ENCODE measurements at places on chromosomes 11 and 22.
A peak's percentile ranks its signal among the peaks of the same experiment; 100 is the strongest.

DNA sequence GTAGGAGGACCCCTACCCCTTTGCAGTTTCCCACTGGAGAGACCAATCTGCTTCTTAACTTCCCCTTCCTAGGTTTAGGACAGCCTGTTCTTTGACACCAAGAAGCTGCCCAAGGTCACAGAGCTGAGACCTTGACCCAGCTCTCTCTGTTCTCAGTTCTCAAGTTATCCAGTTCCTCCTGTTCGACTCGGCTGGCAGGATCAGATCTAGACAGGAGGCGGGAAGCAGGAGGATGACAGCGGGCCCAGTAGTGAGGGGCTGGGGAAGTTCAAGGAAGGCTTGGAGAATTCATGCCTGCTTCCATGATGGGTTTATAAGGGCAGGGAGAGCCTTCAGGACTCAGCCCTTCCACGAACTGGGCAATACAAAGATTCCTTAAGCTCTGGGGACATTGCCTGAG, 210.6 kb downstream of the DSCAML1 start:
- no peak for DNase-seq

- DNase-seq: no peak
These were observed 6.7 kb downstream of the CENPM start for GRCh38 chr22:41939981-41940831.

- no peak for DNase-seq
These were observed 61.1 kb downstream of the NFAM1 start for GRCh38 chr22:42371099-42371498.

DNA sequence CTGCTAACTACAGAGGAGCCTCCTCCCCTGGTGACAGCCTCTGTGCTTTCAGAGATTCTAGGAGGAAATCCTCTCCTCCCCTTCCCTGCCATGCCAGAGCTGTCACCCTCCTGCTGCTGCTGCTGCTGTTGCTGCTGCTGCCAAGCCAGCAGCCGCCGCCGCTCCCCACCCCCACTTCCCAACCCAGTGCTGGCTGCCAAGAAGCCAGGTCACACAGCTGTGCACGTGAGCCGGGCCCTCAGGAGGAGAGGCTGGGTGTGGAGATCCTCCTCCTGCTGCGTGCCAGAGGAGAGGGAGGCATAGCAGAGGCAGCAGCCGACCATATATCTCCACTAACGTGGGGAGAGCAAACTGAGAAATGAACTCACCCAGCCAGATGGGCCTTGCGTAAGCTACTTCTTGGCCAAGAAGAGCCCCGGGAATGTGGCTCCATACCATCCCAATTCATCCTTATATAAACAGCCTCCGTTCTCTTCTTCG, 12.4 kb downstream of the CRY2 start:
- DNase-seq: peak; percentile 96

- DNase-seq: no peak
These were observed 26.4 kb upstream of the OR8D2 start for GRCh38 chr11:124346311-124346955.

GRCh38 chr22:46942799-46943785, 180.6 kb downstream of the TBC1D22A start:
- no peak for DNase-seq

GRCh38 chr22:47071078-47071806, 308.8 kb downstream of the TBC1D22A start:
- DNase-seq: no peak

DNA sequence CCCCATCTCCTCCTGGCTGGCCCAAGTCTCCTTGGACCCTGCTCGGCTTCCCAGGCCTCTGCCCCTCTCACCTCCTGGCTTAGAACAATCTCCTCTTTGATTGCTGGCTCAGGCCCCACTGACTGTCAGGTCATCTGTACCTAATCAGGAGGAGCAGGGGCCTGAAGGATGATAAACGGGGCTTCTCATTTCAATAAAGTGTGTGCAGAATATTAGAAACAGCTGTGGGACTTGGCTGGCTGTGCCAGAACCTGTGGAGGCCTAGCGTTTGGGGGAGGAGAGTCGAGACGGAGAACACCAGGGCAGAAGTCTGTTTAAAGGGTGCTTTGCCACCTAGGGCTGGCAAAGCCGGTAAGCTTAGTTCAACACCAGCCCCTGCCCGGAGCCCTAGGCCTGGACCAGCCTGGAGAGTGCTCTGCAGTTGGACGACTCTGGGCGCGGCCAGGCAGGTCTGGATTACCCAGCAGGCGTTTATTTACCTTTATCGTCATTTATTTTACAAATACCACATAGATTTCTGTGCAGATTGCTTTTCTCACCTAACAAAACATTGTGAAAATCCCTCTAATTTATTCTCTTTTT, 10.1 kb upstream of the VSIG10L2 start:
- no peak for DNase-seq

GRCh38 chr11:27470826-27471588, 1.6 kb downstream of the LGR4 start:
- no peak for DNase-seq

DNA sequence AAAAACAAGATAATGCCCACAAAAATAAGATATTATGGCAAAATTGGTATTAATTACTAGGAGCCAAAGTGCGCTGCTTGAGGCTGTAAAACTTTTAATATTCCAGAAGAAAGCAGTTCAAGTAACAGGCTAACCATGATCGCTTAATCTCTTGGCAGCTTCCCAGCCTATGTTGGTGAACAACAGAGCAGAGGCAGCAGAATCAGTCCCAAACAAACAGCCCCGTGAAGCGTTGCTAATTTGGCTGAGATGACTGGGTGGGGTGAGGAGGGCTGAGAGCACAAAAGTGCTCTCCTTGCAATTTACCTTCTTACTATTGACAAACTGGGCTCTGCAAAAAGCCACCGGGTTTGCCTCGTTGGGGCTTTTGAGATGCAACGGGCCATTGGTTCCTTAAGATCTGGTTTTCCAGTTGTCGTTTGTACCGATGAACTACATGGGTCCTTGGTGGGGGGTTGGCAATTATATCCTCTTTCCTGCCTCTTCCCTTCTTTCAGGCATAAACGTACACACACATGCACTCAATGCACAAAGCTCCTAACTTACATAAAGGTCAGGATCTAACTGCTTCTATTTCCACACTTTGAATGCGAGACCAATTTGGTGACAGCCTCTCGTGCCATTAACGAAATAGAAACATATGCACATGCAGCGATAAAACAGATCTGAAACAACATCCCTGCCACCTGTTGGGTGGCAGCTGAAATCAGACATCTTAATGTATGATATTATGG, 407.6 kb upstream of the CADM1 start:
- DNase-seq: no peak

DNA sequence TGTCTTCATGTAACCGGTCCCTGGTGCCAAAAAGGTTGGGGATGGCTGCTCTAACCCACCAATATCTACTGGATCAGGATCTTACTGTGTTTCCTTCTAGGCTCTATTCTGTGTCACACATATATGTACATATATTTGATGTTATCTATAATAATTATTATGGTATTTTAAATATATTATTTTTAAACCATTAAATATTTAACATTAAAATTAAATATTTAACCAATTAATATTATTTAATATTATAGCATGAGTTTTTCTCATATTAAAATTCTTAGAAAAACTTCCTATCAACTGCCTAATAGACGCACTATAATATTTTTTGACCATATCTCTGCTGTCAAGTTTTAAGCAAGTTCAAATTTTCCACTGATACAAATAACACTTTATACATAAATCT, 196.9 kb upstream of the PLET1 start:
- DNase-seq: no peak

GRCh38 chr11:1549338-1550330, 22.4 kb downstream of the DUSP8 start:
- DNase-seq: no peak

DNA sequence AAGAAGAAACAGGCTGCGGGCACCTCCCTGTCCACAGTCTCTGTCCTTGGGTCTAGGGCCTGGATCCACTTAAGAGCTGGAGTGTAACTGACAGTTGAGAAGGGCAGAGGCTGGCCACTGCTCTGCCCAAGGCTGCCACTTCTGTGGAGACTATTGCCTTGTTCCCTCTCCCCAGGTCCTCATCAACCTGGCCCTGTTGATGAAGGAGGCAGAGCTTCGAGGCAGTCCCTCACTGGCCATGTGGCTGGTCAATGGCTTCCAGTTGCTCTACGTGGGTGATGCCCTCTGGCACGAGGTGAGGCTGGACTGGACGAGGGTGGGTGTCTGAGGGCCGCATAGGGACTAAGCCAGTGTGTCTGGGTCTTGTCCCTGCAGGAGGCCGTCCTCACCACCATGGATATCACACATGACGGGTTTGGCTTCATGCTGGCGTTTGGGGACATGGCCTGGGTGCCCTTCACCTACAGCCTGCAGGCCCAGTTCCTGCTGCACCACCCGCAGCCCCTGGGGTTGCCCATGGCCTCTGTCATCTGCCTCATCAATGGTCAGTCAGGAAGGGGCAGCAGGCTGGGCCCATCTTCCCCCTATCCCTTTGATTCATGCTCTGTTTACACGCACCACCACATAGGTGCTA, 2.8 kb downstream of the ZNHIT2 start:
- DNase-seq: no peak

DNA sequence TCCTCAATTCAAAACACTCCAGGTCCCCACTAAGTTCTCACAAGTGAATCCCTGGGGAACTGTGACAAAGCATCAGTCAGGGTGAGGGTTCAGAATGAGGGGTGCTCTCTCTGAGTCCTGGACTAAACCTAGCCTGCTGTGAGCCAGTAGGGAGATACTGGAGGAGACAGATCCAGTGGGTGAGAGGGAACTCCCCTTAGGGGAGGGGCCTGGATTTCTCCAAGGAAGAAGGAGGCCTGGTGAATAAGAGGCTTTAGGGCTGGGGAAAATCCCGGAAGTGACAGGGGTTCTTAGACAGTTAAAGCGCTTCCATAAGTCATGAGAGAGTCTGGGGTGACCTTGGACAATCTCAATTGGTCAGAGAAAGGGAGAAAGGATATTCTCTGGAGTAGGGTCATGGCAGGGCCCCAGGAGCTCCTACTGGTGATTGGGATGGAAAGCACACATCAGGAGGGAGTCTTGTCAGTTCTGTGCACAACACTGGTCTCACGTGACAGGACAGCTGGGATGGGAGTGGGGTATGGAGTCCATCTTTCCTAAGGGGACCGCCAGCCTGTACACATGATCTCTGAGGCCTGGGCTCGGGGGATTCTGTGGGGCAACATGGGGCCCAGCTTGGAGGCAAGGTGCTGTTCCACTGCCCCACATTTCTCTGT, 1.5 kb downstream of the TBC1D10A start:
- peak; percentile 92 for DNase-seq

GRCh38 chr11:111634981-111635705, 32.9 kb downstream of the SIK2 start:
- peak; percentile 62 for DNase-seq

- DNase-seq: peak; percentile 77
These were observed 27.9 kb upstream of the RASL10A start for GRCh38 chr22:29343313-29343805.

GRCh38 chr22:19567157-19568009, 43.2 kb upstream of the CLDN5 start:
- DNase-seq: no peak

GRCh38 chr11:5364214-5364613, 12.9 kb downstream of the OR51B6 start:
- peak; percentile 96 for DNase-seq

DNA sequence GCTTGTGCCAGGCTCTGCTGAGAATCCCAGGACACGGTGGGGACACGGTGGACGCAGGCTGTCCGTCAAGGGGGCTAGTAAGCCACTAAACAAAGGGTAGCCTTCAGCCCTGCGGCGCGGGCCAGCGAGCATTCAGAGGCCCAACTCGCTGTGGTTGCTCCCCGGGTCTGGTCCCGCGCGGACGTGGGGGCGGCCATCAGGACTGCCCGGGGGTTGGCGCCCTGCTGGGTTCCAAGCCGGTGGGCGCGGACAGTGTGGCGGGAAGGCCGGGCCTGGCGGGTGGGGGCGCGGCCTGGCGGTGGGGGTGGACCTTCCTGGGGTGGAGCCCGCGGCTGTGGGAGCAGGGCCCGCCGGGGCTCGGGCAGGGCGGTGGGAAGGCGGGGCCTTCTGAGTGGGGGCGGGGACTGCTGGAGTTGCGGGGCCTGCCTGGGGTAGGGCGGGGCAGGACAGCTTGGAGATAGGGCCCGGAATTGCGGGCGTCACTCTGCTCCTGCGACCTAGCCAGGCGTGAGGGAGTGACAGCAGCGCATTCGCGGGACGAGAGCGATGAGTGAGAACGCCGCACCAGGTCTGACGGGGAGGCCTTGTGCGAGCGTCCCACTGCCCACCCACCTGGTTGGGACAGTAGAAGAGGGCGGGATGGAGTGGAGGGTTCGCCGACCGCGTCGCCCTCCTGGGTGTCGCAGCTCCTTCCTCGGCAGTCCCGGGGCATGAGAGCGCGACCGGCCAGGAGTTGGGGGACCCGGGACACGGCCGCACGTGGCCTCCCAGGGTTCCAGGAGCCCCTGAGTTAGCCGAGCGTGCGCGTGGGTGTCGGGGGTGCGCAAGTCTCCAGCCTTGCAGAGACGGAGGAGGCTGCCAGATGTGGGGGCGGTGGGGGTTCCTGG, at the start of gene SERHL2:
Gene SERHL2 (plus strand): TSS at position 482 of the 887 bp plus-strand sequence. CDS start 65 bp downstream, at position 547.
- peak; percentile 61 for DNase-seq

GRCh38 chr11:44905131-44905866, 45.4 kb downstream of the TP53I11 start:
- DNase-seq: peak; percentile 20

DNA sequence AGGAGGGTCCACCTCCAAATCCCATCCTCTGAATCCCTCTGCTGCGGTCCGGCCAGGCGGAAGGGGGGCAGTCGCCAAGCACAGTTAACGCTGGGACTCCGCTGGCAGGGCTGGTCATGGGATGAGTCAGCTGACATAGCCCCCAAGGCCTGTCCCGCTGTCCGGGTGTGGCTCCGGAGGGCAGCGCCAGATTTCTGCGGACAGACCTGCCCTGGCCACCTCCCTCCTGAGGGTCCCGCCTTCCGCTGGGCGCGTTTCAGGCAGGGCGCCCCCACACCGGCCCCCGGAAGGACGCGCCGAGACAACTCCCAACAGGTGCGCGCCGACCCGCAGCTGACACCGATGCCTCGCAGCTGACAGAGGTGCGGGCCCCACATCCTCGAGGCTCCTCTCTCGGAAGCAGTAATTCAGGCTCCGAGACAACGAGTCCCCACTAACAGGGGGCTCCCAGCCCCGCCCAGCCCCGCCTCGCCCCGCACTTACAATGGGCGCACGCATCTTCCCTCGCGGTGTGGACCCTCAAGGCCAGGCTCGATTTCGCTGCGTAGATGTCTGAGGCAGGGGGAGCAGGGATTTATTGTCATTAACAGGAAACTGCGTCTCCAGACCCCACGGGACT, 607 bp downstream of the PLAAT3 start:
- DNase-seq: no peak

DNA sequence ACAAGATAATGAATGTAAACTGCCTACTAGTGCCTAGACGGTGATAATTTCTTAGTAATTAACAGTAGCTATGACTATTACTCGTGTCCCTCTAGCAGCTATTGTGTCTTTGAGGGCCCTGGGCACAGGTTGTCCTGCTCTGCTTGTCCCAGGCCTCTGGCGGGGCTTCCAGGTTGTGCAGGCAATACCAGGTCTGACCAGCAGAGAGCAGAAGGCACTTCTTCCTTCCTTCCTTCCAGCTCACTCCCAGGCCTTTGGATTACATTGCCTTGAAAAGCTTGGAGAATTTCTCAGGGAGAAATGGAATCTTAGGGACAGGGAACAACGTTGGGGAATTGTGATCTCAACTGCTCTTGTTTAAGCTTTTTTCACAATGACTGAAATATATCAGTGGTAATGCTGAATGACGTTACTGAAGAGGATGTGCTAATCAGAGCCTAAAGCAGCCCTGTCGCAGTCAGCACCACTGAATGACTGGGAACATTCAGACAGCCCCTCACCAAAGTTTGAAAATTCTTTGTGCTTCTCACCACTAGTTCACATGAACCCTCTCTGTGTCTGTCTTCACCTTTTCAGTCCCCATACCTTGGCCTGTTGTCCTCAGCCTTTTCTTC, 8.4 kb upstream of the CCKBR start:
- DNase-seq: peak; percentile 58
